ENCODE measurements at places on chromosomes 7 and 10. TPM values are rescaled to one million over a fixed set of nuclear protein-coding genes. Genes with fewer than 3 reads are reported as not detected.
A peak's percentile ranks its signal among the peaks of the same experiment; 100 is the strongest.

DNA sequence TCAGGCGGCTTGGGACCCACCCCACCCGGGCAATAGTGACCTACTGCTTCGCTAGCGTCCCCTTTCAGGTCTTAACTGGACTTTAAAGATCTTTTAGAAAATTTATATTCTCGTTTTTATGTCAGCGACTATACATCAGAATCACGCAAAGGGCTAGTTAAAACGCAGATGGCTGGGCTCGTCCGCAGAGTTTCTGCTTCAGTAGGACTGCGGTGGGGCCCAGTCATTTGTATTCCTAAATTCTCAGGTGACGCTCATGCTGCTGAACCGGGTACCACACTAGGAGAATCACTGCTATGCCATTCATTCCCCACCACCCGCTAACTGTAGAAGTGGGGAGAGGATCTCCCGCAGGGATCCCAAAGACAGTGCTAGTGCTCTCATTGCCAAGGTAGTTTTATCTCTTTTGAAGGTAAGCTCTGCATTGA, 12.0 kb upstream of the SP8 start:
- no peak for DNase-seq

The NPY gene
- total RNA-seq, result not detected

DNA sequence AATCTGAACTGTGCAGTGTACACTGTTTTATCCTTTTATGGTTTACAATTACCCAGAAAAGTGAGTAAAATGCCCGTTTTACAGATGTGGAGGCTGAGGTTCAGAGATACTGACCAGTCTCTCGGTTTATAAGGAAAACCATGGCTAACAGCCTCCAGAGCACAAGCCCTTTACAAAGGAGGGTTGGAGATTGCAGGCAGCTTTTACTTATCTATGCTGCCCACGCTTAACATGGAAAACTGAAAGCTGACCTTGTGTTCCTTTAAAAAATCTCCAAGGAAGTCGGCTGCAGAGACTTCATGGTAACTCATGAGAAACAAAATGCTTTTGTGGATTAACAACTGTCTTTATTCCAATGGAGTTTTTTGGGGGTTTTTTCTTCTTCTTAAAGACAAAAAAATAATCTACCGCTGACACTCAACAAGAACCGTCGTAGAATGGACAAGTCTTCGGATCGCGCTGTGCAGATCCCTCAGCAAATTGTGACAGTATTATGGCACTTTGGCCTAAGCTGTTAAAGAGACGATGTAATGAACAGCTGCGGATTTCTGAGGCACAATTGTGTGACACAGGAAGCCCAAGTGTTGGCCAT, 654 bp upstream of the SLF2 start:
- DNase-seq, result no peak

The ASB10 gene
- not detected for total RNA-seq

GRCh38 chr7:50594734-50595485, 29.7 kb upstream of the DDC start:
- no peak for DNase-seq

DNA sequence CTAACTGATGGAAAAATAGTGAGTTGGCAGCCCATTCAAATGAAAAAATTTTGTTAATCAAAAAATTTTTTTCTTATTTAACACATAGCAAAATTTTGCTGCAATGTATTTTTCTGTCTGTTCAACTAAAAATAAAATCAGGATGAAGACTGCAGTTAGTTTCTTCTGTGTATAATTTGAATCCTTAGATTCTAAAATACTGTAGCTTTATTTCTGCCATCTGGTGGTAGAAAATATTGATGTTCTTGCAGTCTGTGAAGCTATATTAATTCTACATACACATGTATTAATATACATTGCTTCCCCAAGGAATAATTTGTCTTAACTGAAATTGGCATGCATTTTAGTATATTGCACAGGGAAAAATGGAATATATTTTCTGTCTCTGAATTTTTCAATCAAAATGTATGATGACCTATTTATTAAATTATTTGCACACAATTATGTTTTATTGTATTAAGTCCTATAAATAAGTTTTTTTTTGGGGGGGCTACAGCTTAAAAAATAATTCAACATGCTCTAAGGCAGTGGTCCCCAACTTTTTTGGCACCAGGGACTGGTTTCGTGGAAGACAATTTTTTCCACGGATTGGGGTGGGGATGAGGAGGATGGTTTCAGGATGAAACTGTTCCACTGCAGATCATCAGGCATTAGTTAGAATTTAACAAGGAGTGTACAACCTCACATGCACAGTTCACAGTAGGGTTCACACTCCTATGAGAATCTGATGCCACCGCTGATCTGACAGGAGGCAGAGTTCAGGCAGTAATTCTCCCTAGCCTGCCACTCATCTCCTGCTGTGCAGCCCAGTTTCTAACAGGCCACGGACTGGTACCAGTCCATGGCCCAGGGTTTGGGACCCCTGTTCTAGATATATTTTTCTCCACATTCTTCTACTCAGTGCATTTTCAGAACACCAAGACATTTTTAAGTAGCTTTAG, 119.4 kb downstream of the GNAT3 start:
- peak; percentile 42 for DNase-seq

GRCh38 chr10:8013006-8013405, 41.5 kb upstream of the GATA3 start:
- no peak for DNase-seq

- no peak for DNase-seq
These were observed 231.1 kb downstream of the ARHGAP12 start for GRCh38 chr10:31697271-31698180.

DNA sequence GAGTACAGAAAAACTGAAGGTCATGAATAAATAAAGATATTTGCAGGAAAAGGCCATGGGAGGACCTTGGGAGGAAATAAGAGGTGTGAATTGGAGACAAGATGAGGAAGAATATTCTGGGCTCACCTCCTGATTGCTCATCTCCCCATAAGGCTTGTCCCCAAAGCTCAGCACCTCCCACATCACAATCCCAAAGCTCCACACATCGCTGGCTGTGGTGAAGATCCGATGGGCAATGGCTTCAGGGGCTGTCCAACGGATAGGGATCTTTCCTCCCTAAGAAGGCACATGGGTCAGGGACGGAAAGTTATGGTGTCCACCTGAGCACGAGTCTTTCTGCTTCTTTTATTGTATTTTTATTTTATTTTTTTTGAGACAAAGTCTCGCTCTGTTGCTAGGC, 12.9 kb downstream of the ZYX start:
- DNase-seq, result no peak

- DNase-seq, result no peak
These were observed 139.3 kb upstream of the TCF7L2 start for GRCh38 chr10:112810711-112811151.

DNA sequence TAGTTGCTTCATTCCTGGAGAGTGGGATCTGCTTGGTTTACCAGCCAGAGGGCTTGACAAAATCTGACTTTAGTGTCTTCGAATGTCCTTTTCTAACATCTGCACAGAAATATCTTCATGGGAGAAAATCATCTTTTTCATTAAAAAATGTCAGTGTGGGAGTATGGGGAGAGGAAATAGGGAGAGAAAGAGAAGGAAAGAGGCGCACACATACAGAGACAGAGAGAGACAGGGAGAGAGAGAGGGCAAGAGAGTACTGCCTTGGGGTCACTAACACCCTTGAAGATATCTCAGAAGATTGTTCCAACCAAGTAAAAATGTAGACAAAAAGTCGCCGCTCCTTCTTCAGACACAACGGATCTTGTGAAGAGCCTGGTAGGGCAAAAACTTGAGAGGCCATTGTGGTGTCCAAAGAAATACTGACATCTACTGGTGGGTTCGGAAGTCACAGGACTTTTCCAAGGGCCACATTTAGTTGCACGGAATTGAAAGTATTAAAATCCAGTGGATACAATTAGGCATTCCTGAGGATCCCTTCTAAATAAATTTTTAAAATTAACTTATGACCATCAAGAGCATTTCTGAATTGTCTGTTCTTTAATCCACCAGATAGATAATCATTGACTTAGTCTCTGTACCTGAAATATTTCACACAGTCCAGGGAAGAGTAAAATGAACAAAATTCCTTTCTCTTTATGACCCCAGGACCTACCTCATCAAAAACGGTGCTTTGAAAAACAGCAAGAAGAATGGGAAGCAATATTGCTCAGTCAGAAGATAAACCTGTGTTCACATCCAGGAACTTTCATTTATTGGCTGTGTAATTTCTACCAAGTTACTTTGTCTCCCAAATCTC, 29.7 kb downstream of the VIM start:
- DNase-seq, result peak; percentile 46

- no peak for DNase-seq
These were observed 543.6 kb upstream of the GALNT17 start for GRCh38 chr7:70588191-70588921.

GRCh38 chr10:93160140-93160539, 86.4 kb downstream of the CYP26A1 start:
- no peak for DNase-seq

GRCh38 chr10:38127812-38128211, 33.7 kb downstream of the ZNF37A start:
- no peak for DNase-seq

The SMARCD3 gene
- total RNA-seq, result 35.9 TPM
